ENCODE measurements at places on chromosomes 7 and 10.

DNA sequence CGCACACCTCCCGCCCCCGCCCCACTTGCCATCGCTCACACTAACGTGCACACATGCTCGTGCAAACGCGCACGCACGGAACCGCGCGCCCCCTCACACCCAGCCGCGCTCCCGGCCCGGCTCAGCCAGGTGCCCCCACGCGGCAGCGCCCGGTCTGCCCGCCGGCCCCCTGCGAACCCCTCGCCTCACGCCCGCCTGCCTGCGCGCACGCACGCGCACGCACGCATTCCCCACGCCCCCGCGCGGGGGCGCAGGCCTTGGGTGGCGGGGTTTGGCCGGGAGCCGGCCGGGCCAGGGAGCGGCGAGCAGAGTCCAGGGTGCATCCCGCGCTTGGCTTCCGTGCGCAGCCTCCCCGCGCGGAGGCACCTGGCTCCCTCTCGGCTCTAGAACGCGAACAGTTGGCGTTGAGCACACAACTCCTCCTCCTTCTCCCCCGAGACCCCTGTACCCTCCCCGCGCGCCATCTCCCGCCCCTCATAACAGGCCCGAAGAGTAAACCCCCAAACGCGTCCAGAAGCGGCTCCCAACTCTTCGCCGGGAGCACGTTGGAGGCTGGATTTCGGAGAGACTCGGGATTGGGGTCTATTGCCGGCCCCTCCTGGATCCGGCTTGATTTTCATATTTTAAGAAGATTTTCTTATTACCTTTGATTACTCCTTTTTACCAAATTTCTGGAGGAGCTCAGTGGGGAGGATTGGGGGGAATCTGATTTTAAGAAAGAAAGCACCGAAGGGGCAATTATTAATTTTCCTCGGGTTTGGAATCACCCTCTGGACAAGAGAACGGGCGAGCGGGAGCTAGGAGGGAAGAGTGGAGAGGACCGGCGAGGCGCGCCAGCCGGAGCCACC, 527 bp upstream of the SORCS3 start:
- no peak for DNase-seq

DNA sequence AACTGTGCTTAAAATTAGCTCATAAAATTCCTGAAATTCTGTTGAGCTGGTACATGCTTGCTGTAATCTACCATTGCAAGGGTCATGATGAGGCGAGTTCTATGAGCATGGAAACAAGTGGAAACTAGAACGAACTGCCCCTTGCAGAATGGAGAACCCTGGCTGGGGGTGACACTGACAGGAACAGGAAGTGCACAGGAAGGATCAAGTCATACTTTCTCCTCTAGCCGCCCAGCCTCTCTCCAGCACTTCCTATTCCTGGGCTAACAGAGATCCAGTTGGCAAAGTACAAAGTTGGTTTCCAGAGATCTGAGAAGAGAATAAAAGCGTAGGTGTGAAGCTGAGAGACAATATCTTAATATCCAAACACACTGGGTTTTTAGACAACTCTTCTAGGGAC, 414.2 kb upstream of the PODXL start:
- no peak for DNase-seq

GRCh38 chr10:12067336-12067735, 1.4 kb upstream of the DHTKD1 start:
- DNase-seq, result no peak

GRCh38 chr10:34155812-34156211, 659.3 kb downstream of the PARD3 start:
- DNase-seq, result no peak

DNA sequence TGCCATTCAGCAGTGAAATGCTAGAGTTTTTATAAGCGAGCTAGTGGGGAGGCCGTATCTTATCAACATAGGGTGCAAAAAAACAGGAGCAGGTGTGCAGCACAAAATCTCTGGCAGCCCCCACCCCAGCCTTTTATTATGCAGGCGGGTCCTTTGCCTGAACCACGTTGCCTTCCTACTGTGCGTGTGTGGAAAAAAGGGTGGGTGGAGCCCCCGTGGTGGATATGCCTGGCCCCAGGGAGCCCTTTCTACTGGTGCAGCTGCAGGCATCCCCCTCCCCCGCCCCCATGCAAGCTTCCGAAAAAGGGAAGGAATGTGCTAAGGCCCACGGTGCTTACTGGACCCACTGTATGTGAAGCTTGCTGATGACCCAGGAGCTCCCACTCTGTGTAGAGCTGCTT, 175.9 kb downstream of the USP6NL start:
- no peak for DNase-seq

DNA sequence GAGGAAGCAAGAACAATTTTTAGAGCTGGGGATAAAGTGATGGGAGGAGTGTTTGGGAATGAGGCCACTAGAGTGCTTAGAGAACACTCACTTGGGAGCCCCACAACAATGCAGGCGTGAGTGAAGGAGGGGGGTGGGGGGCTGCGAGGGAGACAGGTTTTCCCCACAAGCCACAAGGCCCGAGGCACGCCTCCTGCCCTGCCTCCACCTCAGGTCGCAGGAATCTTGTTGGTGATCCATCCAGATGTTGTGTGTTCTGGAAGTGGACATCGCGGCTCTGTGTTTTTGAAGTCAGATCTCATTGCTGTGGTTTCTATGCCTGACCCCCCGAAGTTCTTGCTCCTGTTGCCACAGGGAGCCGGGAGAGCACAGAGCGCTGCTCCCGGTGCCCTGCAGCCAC, 178.0 kb upstream of the BMPER start:
- no peak for DNase-seq

- no peak for DNase-seq
Observed at GRCh38 chr10:27569946-27570345, 65.8 kb downstream of the RAB18 start.

DNA sequence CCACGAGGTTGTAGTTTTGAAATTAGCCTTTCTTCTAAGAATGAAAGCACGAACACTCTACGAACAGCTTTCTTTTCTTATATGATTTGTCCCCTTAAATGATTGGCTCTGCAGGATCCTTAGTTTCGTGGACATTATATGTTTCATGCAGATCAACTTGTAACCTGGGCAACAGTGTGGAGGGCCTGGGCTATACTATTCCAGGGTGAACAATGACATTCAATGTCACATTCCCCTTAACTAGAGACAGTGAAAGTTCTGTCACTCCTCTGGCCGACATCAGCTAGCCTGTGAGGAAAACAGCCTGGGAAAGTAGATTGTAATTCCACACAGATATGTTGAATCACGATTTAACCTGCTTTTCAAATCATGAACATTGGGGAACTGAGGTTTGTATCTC, 23.4 kb downstream of the TAS2R16 start:
- no peak for DNase-seq

- no peak for DNase-seq
Observed at GRCh38 chr10:47037654-47038425, 126.6 kb downstream of the PTPN20 start.

- DNase-seq, result no peak
Observed at GRCh38 chr10:128894641-128895040, 572.4 kb upstream of the MGMT start.

- no peak for DNase-seq
Observed at GRCh38 chr10:44383749-44384600, 922 bp downstream of the CXCL12 start.

All from CD4-positive, alpha-beta T cell treated with Interleukin-10 for 1 hour (primary cell).